ENCODE measurements at places on chromosomes 6 and 20.

- no peak for DNase-seq
Observed at GRCh38 chr6:33885132-33886057, 81.6 kb upstream of the MLN start.

DNA sequence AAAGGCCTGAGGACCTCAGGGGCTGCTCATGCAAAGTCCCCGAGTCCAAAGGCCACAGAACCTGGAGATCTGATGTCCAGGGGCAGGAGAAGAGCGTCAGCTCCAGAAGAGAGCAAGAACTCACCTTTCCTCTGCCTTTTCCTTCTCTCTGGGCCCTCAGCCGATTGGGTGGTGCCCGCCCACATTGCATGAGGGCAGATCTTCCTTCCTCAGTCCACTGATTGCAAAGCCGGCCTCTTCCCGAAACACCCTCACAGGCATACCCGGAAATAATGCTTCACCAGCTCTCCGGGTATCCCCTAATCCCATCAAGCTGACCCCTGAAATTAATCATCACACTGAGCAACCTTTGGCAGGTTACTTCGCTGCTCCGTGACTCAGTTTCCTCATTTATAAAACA is 33.4 kb downstream of the SPDEF start:
- no peak for DNase-seq

- DNase-seq = no peak
Observed at GRCh38 chr6:80186082-80186481, 79.6 kb downstream of the BCKDHB start.

GRCh38 chr6:133761706-133762105 is 127.2 kb upstream of the TCF21 start:
- no peak for DNase-seq

DNA sequence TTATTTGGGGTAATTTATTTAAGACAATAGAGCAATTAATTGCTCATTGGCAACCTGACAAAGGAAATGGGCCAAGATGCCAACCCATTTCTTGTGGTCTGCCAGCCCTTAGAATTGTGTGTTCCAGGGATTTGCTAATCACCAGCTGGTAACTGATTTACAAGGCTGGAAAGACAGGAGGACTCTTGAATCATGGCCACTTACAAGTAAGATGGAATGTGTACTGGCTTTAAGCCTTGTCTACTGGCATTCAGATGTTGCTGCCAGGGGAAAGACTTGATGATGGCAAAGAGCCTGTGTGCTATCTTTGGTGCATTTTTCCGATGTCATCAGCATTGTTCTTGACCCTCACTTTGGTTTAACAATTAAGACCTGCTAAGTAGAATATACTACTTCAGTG is 91.0 kb downstream of the BCKDHB start:
- DNase-seq = no peak

DNA sequence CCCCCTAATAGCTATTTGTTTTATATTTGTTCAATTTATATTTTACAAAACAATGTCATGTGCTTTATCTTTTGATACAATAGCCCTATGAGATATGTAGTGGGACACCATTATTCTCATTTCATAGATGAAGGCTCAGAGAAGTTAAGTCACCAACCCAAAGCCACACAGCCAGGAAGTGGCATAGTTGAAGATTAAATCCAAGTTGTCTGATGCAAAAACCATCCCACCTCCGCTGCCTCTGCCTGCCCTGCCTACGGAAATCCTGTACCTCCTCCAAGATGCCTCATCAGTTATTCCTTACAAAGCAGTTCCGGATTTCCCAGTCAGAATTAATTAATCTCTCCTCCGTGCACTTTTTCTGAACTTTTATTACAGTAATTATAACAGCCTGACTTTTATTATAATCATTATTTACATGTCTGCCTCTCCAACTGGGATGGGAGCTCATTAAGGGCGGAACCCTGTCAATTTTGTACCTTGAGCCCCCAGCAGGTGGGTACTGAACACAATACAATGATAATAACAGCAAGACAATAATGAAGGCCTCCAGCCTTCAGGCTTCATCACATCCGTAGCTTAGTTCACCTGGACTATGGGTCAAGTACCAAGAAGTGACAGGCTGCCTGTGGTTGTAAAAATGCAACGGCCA is 54.7 kb downstream of the LRFN2 start:
- peak; percentile 28 for DNase-seq

- DNase-seq = no peak
Observed at GRCh38 chr6:145893586-145893985, 70.6 kb downstream of the SHPRH start.

- DNase-seq = no peak
Observed at GRCh38 chr20:40866056-40866455, 162.6 kb upstream of the TOP1 start.

DNA sequence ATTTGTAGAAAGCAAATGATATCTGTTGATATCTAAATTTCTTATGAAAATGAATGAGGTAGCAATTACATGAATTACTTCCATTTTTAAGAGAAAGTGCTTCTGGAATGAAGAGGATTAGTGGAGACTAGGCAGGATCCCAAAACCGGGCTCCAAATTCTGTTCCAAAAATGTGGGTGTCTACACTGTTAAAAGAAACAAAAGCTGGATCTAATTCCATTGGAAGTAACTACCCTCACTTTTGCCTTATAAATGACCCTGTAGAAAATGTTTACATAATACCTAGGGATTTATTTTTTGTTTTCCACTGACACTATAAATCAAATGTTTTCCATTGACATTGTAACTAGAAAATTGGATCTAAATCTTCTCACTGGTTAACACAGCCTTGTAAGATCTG is 454.9 kb upstream of the JARID2 start:
- DNase-seq = no peak

GRCh38 chr6:106555767-106556166 is 73.5 kb downstream of the RTN4IP1 start:
- DNase-seq = no peak

DNA sequence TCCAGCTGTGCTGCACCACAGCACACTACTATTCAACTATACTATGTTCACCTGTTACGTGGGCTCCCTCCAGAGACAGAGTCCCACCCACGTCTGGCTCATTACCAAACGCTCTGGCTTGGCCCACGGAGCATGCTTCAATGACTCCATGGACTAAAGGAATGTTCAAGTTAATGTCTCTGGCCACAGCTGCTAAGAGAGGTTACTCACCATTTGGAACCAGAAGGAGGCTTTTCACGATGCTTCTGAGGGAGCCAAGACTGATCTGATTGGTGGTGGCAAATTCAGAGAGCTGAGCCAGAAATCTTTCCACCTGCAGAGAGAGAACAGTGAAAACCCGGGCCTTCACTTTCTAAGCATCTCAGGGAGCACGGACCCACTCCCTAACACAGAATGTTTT is 15.6 kb downstream of the COMMD7 start:
- no peak for DNase-seq

DNA sequence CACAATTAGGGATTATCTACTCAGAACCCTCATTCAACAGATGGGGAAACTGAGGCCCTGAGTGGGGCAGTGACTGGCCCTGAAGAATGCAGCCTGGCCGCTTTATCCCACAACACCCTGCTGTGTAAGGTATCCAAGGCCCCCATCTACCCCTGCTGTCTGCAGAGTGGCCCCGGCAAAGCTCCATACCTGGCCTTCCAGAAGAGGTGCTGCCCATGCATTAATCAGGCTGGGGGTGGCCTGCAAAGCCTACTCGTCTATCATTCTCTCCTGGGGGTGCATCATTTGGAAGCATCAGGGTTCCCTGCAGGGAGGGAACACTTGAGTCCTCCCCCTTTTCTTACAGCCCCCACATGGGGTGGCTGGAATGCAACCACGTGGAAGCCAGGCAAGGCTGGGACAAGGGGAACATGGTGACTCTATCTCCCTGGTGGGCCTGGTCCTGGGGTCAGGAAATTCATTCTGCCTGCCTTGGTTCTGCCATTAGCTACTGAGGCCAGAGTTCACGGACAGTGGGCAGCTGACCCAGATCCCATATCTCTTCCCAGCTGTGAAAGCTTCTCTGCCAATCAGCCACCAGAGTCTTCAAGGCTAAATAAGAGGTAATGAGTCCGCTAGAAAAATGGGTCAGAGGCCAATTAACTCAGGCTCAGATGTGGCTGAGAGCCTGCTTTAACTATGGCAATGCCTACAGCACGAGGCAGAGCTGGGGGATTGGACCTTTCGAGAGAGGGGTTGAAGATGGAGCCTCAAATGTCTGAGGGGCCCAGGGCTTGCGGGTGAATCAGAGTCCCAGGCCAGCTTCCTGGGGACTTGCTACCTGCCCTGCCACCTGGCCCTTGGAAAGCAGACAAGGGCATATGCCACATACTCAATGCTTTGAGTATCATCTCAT is 72.3 kb upstream of the TOX2 start:
- no peak for DNase-seq

DNA sequence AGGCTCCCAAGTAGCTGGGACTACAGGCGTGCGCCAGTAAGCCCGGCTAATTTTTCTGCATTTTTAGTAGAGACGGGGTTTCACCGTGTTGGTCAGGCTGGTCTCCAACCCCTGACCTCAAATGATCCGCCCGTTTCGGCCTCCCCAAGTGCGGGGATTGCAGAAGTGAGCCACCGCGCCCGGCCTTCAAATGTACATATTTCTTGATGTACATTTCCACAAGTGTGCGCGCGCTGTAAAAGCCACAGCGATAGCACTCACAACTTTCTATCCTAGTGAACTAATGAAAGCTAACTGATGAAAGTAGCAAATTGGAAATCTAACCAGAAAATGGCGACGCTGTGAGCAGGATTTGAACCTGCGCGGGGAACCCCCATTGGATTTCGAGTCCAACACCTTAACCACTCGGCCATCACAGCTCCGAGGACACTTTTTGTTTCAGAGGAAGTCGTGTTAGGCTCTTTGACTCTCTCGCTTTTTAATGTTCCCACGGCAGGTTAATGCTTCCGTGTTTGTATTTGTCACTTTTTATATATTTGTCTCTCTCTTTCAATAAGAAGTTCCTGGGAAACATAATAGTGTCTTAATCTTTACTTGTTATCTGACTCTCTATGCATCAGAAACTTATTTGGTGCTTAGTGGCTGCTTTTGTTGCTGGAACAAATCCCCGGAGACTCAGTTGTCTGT is 199.4 kb upstream of the ZNF184 start:
- peak; percentile 92 for DNase-seq

DNA sequence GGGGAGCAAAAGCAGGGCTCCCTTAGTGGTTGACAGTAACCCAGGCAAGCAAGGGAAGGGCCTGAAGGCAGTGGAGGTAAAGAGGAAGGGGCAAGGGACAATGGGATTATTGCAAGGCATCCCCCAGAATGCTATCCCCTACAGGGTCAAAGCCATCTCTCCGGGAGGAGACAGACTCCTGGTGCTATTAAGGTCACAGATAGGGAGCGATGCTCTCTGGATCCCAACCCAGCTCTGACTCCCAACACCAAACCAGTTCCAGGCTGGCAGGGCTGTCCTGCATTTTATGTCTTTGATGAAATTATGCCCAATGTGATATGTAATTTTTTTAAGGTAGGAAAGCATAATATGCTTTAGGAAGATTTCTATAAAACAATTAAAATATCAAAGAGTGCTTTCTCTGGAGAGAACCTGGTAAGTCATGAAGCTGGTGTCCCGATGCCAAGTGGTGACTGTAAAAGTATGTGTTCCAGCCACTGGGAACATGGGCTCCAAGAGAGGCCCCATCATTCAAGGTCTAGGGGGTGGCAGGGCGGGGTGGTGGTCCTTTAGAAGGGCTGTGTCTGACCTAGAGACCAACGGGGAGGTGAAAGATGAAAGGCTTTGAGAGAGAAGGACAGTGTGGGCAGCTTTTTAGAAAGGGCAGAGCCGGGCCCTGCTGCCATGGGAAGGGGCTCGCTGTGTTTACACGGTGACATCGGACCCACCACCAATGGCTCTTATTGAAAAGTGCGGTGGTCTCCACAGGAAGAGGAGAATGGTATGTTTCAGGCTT is 276.5 kb downstream of the CDC5L start:
- DNase-seq = no peak

GRCh38 chr6:159701413-159701999 is 8.5 kb upstream of the SOD2 start:
- DNase-seq = no peak

DNA sequence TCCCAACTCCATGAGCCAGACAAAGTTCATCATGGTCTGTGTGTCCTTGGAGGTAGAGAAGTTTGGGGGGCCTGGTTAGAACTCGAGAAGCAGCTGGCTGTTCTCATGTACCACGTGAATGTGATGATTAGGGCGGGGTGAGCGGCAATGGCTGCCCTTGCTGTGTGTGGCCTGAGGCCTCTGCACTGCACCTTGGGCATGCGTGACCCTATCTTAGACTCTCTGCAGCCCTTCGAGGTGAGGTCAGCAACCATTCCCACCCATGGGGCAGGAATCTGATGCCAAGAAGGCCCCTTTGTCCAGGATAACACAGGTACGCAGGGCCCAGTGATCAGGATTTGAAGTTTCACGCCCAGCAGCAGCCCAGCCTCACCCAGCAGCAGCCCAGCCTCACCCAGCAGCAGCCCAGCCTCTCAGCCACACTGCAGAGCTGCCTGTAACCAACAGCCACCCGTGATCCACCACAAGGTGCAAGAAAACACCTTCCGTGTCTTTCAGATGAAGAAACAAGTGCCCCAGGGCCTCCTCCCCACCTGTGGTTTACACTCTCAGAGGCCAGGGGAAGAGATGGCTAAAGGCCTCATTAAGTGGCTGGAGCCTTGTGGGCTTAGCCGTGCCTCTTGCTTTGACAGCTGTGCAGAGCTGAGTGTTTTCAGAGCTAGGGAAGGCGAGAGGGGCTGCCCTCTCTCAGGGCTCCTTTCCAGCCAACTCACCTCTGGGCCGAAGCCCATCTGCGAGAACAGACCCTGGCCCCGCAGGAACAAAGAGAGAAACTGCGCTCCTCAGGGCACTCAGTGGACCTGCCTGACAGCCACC is 195.2 kb upstream of the CDH4 start:
- DNase-seq = no peak

GRCh38 chr20:25033265-25033923 is 24.5 kb downstream of the ACSS1 start:
- DNase-seq = no peak

DNA sequence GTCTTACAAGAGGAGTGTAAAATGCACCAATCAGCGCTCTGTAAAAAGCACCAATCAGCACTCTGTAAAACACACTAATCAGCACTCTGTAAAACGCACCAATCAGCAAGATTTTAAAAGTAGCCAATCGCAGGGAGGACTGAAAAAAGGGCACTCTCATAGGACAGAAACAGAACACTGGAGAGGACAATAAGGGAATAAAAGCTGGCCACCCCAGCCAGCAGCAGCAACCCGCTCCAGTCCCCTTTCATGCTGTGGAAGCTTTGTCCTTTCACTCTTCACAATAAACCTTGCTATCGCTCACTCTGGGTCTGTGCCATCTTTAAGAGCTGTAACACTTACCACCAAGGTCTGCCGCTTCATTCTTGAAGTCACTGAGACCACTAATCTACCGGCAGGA is 1.7 kb upstream of the AIG1 start:
- no peak for DNase-seq

DNA sequence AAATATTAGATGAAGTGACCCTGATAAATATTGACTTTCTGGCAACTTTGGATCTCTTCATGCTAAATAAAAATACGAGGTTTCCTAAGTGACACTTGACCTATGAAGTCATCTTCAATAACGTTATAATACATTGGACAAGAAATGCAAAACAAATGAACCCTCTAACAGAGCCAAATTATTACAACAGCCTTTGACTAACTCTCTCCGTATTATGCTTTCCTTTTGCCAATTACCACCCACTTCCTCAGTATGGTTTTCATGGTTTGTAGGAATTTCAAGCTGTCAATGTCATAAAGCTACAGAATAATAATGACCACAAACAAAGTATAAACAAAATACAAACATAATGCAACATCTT is 210.5 kb downstream of the MOXD1 start:
- no peak for DNase-seq

GRCh38 chr6:107419733-107420132 is 39.6 kb downstream of the PDSS2 start:
- DNase-seq = no peak
